Pancreas (tissue), 10 donors: ENCODE measurements at places on chromosomes 5 and 9.
A peak's percentile ranks its signal among the peaks of the same experiment; 100 is the strongest.

- no peak for DNase-seq
These were observed 8.0 kb downstream of the SIL1 start for GRCh38 chr5:139190125-139190524.

DNA sequence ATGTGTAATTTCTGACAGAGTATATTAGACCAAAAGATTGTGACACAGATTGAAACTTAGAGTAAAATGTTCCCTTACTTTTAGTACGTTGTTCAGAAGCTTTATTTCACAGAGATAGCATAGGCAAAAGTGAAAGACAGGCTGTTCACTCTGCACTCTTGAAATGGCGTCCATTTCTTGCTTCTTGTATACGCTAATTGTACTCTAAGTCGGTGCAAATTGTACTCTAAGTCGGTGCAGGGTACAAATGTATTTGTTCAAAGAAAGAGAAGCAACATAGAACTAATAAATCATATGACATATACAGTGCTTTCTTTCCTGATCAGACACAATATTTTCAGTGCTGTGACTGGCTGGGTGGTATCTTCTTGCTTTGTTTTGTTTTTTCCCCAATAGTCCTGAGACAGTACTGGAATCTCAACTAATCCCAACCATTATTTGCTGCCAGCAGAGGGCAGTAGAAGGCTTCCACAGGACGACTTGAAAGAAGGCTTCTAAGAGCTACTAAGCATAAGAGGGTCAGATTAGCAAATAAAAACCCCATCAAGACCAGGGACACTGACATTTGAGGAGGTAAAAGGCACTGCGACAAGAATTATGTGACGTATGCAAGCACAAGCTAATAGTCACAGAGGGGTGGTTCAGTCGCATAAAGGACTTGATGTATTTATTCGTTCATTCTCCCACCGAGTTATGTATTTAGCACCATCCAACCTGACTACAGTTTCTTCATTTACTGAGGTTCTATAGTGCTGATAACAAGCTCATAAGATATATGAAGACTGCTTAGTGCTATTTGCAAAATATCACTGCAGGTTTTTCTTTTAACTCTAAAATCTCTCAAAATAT, 831.8 kb downstream of the TAF11L14 start:
- no peak for DNase-seq

DNA sequence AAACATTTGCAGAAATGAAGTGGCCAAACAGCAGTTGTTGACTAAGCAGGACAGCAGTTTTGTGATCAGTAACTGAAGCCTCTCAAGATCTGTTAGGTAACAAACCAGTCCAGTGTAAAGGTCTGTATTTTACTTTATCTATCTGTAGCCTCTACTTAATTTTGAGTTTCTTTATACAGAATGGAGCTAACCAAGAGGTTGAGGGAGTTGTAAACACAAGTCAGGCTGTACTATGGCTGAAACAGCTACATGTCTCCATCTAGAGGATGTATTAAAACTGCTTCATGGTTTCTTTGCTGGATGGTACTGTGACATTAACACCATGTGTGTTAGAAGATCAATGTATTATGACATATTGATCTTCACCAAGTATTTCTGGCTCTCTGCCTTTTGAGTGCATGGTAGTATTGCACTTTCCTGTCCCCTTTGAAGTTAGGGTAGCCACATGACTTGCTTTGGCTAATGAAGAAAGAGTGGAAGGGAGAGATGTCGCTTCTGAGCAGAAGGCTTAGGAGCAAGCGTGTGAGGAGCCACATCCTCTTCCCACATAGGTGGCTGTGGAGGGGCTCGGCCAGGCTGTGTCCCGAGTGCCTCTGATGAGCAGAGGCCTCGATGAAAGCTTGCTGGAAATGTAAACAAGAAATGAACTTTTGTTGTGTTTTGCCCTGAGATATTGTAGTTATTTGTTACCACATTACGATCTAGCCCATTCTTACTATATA, 105.6 kb upstream of the PCA3 start:
- DNase-seq = no peak

- no peak for DNase-seq
These were observed 5.6 kb upstream of the APC start for GRCh38 chr5:112732131-112732530.

GRCh38 chr5:80615266-80615914, 39.1 kb upstream of the MSH3 start:
- DNase-seq = no peak

GRCh38 chr9:121398374-121398773, 28.3 kb upstream of the STOM start:
- DNase-seq = no peak

GRCh38 chr5:54739371-54739770, 221.8 kb downstream of the SNX18 start:
- DNase-seq = no peak

DNA sequence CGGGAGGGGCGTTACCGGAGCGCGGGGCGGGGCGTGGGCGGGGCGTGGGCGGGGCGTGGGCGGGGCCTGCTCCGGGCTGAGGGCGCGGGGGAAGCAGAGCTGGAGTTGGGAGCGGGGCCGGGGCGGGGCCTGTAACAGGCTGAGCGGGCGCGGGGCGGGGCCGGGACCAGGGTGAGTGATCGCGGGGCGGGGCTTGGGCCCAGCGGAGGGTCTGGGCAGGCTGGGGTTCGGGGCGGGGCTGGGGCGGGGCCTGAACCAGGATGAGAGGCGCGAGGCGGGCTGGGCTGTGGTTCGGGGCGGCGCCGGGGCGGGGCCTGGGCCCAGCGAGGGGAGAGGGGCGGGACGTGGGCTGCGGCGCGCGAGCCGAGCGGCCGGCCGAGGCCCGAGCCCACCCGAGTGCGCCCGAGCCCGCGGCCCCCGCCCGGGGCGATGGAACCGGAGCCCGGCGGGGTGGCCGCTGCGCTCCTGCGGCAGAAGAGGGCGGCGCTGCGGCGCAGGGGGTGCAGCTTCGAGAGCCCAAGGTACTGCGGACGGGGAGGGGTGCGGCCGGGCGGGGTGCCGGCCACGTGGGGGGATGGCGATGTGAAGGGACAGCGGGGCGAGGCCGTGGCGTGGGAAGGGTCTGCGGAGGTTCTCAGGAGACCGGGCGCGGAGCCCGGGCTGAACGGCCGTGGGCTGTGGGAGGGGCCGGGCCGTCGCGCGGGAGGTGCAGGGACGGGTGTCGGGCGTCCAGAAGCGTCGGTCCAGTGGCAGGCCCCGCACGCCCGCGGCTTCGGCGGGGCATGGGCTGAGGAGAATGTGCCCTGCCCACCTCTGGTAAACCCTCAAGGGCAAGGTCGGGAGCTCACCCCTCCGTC, 39.5 kb upstream of the GARNL3 start:
- DNase-seq = peak; percentile 99

DNA sequence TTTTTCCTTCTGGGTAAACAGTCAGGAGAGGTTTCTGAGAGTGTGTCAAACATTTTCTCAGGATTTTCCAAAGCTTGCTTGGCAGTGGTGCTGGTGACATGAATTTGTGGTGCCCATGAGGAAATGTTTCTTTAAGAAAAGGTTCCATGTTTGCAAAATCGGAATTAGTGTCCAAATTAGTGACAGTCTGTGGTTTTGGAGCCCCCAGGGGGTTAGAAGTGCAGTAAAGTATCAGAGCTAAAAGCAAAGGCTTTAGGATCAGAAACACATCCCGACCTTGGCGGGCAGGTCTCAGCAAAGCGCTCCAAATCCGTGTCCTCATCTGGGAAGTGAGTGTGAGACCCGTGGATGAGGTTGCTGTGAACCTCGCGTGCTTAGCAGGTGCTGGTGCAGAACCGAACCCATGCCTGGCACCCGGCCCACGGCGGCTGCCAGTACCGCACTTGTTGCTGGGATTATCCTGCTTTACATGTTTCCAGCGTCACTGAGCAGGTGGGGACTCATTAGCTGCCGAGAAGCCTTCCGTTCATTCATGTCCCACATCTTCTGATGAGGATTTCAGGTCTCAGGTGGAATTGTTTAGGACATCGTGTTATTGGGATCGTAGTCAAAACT, 70.8 kb upstream of the COL5A1 start:
- no peak for DNase-seq

GRCh38 chr5:21452449-21452848, 1400.7 kb downstream of the CDH12 start:
- no peak for DNase-seq

- DNase-seq = no peak
These were observed 7.4 kb downstream of the CDK9 start for GRCh38 chr9:127793093-127793708.

DNA sequence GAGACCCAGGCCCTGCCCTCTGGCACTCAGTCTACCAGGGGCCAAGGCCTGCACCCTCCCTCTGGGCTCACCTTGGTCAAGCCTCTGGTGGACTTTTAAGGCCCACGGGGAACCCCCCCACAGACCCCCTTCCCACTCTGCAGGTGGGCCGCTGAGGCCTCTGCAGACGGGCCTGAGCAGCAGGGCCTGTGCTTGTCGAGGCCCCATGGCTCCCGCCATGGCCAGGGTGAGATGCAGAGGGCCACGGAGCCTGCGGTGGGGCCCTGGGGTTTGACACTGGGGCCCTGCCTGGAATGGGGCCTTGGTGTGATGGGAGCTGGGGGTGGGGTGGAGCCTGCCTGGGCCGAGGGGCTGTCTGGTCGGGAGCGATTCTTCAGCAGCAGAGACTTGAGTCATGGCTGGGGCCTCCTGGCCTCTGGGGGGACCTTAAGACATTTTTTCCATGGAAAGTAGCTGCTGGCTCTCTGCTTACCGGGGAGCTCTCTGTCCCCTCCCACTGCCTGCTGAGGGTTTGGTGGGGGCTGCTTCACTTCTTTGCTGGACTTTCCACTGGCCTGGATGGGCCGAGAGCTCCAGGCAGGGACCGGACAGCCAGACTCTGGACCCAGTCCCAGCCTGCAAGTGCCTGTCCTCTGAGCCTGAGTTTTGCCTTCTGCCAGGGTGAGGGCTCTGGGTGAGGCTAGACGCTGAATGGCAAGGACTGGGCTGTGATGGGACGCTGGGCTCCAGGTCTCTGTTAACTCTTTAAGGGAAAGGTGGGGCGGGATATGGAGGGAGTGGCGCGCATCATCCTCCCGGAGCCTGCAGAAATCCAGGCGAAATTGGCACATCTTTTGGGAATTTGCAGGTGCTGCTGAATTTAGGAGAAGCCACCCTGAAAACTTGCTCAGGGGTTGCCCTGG, 132.2 kb downstream of the RXRA start:
- no peak for DNase-seq

DNA sequence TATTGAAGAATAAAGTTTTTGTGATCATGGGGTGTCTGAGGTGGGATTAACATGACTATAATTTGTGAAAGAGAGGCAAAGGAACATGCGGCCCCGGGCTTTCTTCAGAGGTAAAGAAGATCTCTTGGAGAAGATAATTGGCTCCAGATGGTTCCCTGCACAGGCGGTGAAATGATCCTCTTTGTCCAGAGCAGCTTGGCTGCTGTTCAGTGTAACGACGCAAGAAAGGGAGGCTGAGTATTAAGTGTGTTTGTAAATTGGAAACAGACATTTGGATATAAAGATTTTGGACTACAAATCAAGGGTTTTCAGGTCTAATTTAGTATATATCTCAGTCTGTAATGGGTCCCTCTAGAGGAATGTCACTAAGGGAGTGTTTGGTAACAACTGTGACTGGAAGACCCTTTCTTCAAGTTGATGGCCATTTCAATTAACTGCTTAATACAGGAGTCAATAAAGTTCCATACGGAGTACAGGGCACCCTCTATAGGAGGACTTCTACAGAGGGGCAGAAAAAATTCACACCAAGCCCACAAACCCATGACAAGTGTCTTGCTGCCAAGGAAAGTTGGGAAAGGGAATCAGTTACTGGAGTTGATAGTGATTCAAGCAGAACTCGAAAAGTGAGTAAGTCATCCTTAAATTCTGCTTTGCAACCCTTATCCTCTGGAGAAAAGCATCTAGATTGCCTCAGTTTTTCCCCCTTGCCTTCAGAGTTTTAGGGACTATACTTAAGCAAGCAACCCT, 4.1 kb downstream of the EQTN start:
- no peak for DNase-seq

DNA sequence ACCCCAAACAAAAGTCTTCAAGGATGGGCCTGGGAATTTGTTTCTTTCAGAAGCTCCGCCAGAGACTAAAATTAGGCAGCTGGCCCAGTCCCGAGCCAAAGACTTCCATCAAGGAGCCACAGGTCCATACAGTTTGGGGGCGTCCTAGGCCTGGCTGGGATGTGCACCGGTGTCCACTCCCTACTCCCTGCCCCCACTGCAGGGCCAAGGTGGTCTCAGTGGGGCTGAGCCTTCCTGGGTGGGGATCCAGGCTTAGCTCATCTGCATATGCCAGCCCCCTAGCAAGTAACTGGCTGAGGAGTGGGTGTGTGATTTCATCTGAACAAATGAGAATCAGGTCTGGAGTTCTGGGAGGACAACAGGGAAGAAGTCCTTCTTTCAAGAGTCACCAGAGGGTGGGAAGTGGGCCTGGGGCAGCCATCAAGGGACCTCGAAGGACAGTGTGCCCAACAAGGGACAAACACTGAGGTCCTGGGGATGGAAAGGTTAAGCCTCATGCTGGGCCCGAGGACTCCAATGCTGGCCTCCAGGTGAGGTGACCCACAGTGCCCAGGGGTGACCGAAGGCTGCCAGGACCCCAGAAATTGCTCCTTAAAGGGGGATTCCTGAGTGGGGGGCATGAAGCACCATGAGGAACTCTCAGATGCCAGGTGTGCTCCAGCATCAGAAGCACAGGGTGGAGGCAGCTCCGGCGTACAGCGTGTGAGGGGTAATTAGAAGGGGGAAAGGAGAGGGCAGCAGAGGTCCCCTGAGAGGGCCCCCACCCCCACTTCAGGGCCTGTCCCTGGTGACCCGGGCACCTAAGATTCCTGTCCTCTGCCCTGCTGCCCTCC, 91.3 kb downstream of the ZNF354C start:
- no peak for DNase-seq

GRCh38 chr9:80213613-80214012, 641.8 kb downstream of the TLE4 start:
- no peak for DNase-seq

- DNase-seq = no peak
These were observed 26.3 kb downstream of the STARD4 start for GRCh38 chr5:111486055-111486454.

DNA sequence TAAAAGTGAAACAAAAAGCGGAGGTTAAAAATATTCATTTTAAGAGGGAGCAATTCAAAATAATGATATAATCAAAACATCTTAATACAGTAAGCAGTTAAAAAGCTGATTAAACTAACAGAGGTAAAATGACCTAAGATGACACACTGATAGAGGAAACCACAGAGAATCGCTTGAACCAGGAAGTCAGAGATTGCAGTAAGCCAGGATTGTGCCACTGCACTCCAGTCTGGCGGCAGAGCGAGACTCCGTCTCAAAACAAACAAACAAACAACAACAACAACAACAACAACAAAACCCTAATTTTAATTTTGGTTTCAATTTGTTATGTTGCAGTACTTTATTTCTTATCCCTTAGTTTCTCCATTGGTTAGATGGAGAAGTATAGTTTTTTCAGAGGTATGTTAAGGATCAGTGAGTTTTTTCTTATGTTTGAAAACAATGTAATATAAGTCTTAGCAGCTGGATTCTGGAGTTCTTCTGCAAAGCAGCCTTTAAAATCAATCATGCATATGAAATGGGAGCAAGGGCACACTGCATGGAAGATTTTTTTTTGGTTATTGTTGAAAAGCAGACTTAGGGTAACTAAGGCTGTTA, 58.5 kb downstream of the MLANA start:
- DNase-seq = no peak
